Activated T-cell treated with anti-CD3 and anti-CD28 coated beads for 4 hours (primary cell): ENCODE measurements at places on chromosomes 2 and 18.

GRCh38 chr2:54518430-54518829, 62.3 kb downstream of the SPTBN1 start:
- DNase-seq, result no peak

DNA sequence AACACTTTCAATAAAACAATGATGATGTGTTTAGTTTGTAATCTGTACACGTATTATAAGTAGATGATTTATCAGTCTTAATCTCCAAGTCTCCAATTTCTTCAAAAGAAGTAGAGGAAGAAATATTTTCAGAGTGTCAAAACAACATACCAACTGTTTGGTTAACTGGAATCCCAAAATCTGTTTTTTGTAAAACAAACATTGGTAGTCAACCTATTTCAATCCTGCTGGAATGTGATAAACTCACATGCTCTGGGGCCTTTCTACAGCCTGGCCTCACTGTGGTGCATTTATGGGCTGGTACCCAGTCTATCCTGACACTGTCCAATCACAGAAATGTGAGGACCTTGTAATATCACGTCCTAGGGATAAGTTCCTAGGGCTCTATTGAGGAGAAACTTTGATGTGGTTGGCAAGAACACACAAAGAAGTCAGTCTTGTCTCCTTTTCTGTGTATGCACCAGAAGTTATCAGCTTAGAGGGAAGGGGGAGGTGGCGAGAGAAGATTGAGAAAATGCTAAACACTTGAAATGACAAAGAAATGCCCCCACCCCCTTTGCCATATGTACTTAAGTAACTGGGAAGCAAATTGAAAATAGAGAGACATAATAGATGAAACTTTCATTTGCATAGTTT, 47.2 kb downstream of the PRKRA start:
- DNase-seq, result no peak

- DNase-seq, result no peak
These were observed 442.8 kb upstream of the SYT4 start for GRCh38 chr18:43720041-43720440.

DNA sequence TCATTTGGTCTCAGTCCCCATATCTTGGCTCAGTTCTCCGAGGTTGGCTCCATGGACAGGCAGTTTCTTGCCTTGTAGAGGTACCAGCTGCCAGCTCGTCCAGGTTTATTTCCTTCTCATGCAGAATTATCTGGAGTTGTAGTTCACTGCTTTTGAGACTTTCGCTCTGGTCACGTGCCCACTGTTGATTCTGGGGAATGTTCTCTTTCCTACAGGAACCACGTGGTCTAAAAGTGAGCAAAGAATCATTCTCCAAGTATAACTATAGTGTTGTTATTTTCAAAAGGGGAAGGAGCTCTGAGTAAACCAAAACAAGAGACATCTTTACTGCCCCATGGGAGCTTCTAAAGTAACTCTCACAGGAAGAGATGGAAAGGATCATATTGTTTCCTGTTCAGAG, 41.2 kb upstream of the RAB27B start:
- DNase-seq, result no peak

GRCh38 chr2:169641464-169641863, 52.7 kb downstream of the CFAP210 start:
- no peak for DNase-seq

DNA sequence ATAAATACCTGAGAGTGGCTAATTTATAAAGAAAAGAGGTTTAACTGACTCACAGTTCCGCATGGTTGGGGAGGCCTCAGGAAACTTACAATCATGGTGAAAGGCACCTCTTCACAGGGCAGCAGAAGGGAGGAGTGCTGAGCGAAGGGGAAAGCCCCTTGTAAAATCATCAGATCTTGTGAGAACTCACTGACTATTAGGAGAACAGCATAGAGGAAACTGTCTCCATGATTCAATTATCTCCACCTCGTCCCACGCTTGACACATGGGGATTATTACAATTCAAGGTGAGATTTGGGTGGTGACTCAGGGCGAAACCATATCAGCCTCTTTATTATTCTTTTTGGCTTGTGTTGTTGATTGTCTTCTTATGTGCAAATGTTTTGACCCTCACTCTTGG, 76.2 kb downstream of the WDR7 start:
- no peak for DNase-seq

DNA sequence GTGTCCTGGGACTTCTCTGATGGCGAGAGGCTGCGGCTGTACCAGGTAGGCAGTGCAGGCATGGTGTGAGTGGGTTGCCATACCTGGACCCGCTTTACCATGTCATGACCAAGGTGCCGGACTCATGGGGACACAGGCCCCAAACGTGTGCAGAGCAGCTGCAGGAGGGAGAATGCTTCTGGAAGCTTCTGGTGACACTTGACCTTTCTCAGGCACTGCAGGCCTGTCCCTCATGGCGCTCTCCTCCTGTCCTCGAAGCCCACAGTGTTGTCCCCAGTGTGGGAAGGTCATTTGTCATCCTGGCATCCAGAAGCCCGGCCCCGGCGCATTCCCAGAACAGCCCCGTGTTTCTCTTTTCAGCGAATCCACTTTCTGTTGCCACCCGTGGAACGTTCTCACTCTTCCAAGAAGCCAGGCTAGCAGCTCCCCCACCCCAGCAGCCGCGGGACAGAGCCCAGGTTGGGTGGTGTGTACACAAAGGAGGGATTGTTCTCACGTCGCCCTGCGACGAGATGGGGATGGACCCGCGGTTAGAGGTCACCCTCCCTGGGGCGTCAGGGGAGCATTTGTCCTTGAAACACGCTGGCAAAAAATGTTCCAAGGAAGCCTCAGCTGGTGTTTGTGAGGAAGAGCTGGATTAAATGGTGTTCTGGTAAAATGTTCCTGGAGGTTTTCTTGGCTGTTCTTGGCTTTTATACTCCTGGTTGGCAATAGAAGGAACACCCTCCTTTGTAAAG, 43.7 kb downstream of the SH3BP4 start:
- no peak for DNase-seq

- DNase-seq, result no peak
These were observed 48.4 kb upstream of the BCL2L11 start for GRCh38 chr2:111072220-111072871.

DNA sequence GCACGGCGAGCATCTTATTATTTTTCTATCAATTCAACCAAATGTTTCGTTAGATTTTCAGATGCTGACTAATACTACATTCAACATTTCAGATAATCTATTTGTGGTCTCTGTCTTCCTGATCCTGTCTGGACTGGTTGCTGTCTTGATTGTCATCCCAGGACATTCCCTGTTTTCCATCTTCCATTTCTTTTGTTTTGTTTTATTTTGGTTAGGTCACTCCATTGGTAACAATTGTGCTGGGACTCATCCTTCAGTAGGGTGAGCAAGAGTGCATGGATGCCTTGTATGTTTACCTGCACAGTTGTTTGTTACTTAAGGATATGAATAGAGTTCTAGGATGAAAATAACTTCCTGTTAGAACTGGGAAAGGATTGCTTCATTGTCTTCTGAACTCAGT, 55.9 kb upstream of the ACYP2 start:
- DNase-seq, result no peak

- no peak for DNase-seq
These were observed 4.3 kb downstream of the FRZB start for GRCh38 chr2:182862091-182862490.

DNA sequence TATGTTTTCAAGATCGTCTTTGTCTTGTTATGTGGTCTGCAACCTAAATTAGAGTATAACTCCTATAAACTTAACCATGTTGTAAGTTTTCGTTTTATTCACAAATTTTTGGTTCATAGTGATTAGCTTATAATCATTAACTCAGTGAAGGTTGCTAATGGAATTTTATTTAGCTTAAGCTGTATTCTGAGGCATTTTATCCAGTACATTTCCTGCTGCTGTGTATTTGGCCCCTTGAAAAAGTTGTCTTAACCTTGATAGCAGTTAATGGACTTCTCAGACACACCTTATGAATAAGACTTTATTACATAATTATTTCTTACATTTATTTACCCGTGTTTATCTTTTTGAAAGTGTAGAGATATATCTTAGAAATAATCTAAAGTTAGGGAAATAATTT, 20.5 kb downstream of the VAPA start:
- DNase-seq, result no peak

DNA sequence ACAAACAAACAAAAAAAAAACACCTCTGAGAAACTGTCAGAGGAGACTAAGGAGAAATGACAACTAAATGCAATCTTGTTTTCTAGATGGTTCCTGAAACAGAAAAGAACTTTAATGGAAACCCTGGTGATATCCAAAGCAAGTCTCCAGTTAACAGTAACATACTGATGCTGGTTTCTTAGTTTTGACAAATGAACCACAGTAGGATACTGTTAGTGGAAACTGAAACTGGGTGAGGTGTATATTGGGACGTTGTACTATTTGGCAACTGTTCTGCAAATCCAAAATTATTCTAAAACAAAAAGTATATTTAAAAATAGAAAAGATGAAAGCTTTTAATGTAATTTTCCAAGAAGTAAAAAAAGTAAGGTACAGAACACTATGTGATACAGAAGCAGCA, 11.4 kb downstream of the SESTD1 start:
- DNase-seq, result no peak

DNA sequence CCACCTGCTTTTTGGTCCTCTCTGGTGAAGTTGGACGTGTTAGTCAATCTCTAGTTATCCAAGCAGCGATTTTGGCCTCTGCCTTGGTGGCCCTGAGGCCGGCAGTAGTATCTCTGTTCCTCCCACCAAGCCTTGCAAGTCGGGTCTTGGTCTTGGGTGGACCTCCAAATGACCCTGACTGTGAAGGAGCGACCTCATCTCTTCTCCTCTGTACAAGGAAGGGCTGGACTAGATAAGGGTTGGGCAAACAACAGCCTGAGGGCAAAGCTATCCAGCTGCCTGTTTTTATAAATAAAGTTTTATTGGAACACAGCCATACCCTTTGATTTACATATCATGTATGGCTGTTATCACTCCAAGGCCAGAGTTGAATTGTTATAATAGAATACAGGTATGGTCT, 74.6 kb upstream of the FOSL2 start:
- no peak for DNase-seq

GRCh38 chr2:160513120-160513519, 19.5 kb upstream of the RBMS1 start:
- no peak for DNase-seq

- no peak for DNase-seq
These were observed 22.7 kb downstream of the AOX1 start for GRCh38 chr2:200608341-200609027.

- no peak for DNase-seq
These were observed 30.1 kb upstream of the TMEM87B start for GRCh38 chr2:112024896-112025491.

DNA sequence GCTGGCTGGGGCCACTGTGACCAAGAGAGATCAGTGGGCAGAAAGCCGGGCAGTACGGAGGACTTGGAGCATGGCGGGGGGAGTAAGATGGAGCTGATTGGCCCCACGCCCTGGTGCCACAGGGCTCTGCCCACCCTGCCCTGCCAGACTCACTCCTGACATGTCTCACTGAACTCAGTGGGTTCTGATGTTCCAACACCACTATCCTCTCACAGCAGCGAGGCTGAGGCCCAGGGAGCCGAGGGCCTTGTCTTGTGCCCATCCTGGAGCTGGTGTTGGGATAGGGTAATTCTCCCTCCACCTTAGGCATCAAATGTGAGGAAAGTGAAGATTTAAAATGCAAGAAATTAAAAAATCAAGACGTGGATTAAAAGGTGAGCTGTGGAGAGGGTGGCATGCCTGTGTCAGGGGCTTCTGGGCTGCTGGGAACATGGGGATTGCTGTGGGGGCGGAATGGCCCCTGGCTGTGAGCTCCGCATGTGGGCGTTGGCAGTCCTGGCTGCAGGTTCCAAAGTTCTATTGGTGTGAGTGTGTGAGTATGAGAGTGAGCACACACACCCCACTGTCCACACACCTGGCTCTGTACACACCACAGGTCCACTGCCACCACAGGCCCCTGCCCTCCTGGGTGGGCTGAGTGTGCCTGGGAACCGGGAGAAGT, 283.5 kb upstream of the HS6ST1 start:
- no peak for DNase-seq

GRCh38 chr2:24815171-24815570, 21.9 kb downstream of the CENPO start:
- DNase-seq, result no peak

- no peak for DNase-seq
These were observed 264.7 kb downstream of the RNF152 start for GRCh38 chr18:61628085-61628484.

DNA sequence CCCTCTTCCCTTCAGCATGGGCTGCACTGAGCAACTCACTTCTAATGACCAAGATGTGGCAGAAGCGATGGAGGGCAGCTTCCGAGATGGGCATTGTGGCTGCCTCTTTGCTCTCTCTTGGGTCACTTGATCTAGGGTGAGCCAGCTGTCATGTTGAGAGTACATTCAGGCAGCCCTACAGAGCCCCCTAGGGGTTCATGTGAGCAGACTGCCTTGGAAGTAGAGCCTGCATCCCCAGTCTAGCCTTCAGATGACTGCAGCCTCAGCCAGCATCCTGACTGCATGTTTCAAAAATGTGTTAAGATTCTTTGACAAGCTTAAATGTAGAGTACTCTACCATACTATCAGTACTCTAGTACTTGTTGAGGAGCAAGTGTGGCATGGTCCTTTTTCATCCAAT, 143.9 kb downstream of the NCK2 start:
- DNase-seq, result no peak

- no peak for DNase-seq
These were observed 19.4 kb upstream of the DNER start for GRCh38 chr2:229733611-229734245.

DNA sequence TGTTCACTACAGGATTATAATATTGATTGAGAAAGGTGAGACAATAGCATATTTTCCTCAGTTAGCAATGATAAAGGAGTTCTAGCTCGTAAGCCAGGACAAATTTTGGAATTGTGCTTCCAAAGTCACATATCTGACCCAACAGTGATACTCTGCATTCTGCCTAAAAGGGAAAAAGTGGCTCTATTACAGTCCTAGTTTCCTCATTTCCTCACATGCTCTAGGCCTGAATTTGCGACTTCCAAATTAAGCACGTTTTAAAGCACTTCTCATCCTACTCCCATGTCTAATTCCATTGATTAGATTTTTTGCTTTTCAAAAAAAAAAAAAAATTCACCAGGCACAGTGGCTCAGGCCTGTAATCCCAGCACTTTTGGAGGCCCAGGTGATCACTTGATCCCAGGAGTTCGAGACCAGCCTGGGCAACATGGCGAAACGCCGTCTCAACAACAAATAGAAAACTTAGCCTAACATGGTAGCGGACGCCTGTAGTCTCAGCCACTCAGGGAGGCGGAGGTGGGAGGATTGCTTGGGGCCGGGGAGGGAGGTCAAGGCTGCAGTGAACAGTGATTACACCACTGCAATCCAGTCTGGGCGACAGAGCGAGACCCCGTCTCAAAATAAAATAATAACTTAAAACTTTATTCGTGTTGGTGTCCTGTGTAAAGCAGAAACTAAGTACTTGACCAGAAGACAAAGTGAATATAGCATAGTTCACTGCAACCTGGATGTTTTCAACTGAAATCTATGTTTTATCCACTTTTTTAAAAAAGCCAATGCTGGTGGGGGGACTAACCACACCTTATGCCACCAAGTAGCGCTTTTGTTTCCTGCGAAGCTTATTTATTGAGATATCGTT, 1.5 kb downstream of the ESCO1 start:
- DNase-seq, result no peak

DNA sequence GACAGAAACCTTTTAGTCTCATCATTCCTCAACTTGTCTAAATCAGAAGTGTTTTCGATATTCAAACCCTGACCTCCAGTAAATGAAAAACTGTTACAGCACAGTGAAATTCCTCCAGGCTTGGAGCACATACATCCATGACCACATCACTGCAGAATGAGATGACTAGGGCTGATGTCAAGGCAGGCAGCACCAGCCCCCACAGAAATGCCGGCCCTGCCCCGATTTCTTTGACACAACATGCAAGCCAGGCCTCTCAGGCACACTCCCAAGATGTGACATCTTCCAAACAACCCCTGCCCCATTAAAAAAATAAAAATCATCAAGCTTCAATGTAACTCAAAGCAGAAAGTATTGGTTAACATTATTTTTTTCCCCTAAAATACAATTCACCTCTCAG, 103.3 kb downstream of the CTAGE1 start:
- no peak for DNase-seq
